ENCODE measurements at places on chromosomes 4 and X.

- no peak for DNase-seq
Observed at GRCh38 chrX:110402850-110403221, 44.2 kb downstream of the RTL9 start.

- DNase-seq, result no peak
Observed at GRCh38 chr4:151948351-151949016, 187.7 kb upstream of the GATB start.

- no peak for DNase-seq
Observed at GRCh38 chrX:70834589-70834988, 73.9 kb downstream of the TEX11 start.

GRCh38 chr4:7227008-7227407 is 34.7 kb downstream of the SORCS2 start:
- DNase-seq, result no peak

DNA sequence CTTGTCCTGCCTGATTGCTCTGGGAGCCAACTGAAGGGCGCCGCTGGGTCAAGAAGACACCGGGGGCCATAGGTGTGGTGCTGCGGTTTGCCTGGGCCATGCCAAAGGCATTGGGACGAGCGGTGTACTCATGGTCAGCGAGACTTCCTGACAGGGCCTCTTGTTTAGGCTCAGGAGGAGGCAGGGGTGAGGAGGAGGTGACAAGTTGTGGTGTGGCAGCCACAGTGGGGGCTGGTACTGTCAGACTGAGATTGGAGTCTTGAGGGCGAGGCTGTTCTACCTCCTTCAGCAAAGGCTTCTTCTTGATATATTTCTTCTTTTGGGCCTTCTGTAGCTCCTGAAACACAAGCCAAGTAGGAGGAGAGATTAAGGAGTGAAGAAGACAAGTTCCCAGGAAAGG is 104.1 kb downstream of the PHF8 start:
- DNase-seq, result no peak

GRCh38 chr4:94115687-94116086 is 92.0 kb upstream of the SMARCAD1 start:
- no peak for DNase-seq

GRCh38 chrX:43976205-43976604 is 3.0 kb upstream of the NDP start:
- DNase-seq, result no peak

- peak; percentile 50 for DNase-seq
Observed at GRCh38 chr4:2009651-2010233, 968 bp upstream of the NELFA start.

DNA sequence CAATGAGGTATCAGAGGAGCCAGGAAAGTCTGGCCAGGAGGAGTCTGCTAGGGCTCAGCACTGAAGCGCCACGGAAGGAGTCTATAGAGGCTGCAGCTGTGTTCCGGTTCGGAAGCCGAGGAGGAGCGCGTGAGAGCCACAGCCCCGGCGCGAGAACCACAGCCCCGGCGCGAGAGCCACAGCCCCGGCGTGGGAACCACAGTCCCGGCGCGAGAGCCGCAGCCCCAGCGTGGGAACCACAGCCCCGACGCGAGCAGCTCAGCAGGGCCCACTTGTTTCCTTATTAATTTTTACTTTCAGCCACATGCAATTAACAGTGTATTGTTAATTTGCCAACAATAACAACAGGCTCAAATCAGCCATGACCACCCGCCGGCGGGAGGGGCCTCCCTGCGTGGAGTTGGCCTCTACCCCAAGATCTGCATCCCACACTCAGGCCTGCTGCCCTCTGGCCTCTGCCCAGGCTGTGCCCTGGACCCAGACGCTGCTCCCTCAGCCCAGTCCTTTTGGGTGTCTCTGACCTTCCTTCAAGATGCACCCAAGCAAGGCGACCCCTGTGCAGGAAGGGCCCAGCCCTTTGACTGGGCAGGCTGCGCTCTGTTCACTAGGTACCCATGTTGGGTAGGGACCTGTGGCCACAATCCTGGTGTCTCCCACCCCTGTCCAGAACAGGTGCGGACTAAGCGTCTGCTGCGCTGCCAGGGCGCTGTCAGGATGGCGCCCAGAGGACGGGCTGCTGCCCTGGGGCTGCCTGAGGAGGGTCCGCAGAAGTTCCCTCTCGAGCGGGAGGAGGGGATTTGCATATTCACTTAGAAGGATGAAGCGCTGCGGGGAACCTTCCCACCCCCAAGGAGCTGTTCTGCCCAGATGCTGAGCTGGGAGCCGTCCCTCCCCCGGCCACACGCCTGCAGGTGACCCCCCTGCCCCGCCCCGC is 113.8 kb downstream of the ADRA2C start:
- peak; percentile 39 for DNase-seq

DNA sequence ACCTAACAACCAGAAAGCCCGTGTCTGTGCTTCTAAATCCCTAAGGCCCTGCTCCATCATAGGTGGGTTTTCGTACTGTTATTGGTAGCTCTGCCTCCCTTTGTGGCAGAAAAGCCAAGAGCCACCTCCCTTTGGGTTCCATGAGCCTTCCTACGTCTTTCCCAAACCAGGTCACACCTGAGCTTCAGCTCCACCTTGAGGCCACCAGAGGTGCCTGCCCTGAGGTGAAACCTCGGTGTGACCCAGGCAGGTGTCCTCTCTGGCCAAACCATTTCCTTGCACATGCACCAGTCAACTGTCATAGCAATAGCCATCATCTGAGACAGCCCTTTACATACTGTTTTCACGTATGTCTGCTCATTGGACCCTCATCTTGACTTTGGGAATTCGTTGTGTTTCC is 188.0 kb upstream of the RBPJ start:
- no peak for DNase-seq

- no peak for DNase-seq
Observed at GRCh38 chr4:13411942-13412341, 72.2 kb downstream of the RAB28 start.

- no peak for DNase-seq
Observed at GRCh38 chrX:119228512-119229252, 7.4 kb upstream of the PGRMC1 start.

All from activated gamma-delta T cell treated with Interleukin-2 at 50 U/mL for 16 hours (primary cell).